HCT116 (cell line): ENCODE measurements at places on chromosomes 2 and 18. TPM values are rescaled to one million over a fixed set of nuclear protein-coding genes. Genes with fewer than 3 reads are reported as not detected.

DNA sequence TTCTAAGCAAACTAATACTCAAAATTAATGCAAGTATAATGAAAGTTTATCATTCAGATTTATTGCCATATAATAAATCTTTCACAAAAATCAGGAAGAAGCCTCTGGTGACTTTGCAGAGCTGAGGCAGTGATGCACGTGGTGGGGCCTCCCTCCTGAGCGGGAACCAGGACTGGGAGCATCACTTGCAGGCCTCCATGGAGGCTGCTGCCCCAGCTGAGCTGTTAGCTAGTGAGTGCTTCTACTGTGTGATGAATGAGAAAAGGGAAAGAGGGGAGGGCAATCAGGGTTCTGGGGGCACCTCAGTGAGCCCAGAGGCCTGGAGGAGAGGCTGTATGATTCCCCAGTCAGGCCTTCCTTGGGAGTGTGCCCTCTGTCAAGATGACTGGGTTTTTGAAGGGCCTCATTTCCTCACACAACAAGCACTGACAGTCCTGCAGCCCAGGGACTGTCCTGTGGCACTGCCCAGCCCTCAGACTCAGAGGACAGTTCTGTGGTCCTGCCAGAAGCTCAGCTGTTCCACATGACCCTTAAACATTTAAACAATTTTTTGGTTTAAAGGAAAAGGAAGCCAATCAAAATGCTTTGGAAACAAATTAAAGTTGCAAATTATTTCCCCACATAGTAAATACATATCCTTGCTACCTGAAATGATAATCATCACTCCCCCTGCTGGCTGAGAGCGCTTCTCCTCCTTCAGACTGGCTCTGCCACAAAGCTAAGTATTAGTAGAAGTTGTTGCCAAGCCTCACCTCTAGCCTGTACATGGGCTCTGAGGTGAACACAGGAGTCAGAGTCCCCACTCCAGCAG lies 90.9 kb upstream of the SMAD7 start:
- no peaks in the 10 kb centered on the region for H3K36me3 ChIP-seq
- no peaks in the 10 kb centered on the region for H3K27me3 ChIP-seq
- H3K4me1 ChIP-seq = no peaks in the 10 kb centered on the region
- H3K4me3 ChIP-seq = no peak overlapping the region

DNA sequence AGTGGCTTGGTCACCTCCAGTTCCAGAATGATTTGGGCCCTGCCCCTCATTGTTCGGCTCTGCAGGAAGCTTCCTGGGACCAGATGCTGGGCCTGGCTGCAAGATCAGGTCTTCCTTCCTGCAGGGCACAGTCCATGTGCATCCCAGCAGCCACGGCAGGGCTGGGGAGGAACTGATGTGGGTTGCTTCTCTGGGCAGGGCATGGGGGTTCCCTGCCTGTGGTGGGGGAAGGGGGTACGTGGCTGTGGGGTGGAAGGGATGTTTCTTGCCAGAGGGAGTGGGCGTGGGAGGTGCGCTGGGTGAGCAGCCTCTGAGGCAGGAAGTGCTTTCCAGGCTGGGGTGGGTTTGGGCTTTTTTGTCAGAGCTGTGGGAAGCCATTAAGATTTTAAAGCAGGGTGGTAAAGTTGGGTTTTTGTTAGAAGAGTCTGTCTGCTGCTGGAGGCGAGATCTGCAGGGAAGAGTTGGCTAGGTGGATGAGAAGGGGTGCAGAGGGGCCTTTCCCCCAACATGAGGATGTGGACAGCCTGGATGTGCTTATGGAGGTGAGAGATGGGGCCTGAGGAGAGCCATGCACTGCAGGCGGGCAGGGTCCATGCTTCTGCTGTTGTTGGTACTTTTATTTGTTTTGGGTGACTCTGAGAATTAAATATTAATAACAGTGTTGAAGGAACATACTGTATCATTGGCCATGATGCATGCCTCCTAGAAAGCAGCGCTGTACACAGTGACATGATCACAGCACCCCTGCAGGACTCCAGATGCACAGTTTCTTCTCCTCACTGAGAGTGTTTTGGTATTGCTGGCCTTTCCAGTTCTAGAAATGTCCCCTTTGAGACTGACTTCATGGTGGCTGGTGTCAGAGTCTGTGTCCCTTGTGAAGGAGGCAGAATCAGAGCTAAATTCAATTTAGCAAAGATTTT lies 45.3 kb downstream of the DGKD start:
- no peaks in the 10 kb centered on the region for H3K27me3 ChIP-seq
- no peak overlapping the region for H3K4me3 ChIP-seq
- H3K4me1 ChIP-seq = no peaks in the 10 kb centered on the region
- no peak overlapping the region for H3K27ac ChIP-seq
- 0 out of 2 replicates have a peak, but pooled peaks cover 2% of the 10 kb centered on the region for H3K36me3 ChIP-seq
- DNase-seq = no peak

DNA sequence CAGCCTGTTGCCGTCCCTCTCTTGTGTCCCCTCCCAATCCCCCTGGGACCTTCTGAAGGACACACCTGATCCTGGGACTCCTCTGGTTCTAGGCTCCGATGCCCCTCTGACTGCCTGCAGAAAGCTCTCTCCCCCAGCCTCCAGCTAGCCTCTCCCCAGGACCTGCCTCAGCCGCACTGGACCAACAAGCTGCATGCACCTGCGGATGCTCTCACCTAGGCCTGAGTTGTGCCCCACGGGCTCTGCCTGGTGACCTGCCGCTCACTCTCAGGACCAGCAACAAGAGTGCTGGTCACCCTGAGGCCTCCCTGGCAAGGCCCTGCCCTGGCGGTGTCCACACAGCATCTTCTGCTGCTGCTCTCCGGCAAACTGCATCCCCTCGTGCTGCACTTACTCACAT lies 63.0 kb downstream of the EIPR1 start:
- H3K4me3 ChIP-seq = no peak overlapping the region
- no peaks in the 10 kb centered on the region for H3K4me1 ChIP-seq
- no peak for DNase-seq

COL5A2 gene
- 2.3 TPM for total RNA-seq

DNA sequence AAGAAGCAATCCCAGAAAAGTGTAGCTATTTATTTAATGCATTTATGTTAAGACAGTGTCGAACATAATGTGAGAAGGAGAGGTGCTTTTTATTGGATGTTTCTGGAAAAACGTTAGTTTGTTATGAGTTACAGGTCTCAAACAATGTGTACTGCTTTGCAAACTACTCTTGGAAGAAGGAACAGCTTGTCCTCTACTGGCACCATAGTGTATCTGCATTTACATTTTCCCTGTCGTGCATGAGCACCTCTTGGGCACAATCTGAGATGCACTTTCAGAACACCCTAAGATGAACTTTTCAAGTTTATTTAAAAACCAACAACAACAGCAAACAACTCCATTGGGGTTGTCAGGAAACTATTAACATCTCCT lies 22.8 kb downstream of the CCNYL1 start:
- peak; percentile 21 for DNase-seq
- H3K4me3 ChIP-seq = no peak overlapping the region
- no peaks in the 10 kb centered on the region for H3K27me3 ChIP-seq
- H3K27ac ChIP-seq = no peak overlapping the region

GRCh38 chr18:44732238-44732563 lies 51.5 kb downstream of the SETBP1 start:
- H3K4me3 ChIP-seq = no peak overlapping the region
- no peaks in the 10 kb centered on the region for H3K27me3 ChIP-seq
- no peak for DNase-seq
- H3K4me1 ChIP-seq = no peaks in the 10 kb centered on the region

DNA sequence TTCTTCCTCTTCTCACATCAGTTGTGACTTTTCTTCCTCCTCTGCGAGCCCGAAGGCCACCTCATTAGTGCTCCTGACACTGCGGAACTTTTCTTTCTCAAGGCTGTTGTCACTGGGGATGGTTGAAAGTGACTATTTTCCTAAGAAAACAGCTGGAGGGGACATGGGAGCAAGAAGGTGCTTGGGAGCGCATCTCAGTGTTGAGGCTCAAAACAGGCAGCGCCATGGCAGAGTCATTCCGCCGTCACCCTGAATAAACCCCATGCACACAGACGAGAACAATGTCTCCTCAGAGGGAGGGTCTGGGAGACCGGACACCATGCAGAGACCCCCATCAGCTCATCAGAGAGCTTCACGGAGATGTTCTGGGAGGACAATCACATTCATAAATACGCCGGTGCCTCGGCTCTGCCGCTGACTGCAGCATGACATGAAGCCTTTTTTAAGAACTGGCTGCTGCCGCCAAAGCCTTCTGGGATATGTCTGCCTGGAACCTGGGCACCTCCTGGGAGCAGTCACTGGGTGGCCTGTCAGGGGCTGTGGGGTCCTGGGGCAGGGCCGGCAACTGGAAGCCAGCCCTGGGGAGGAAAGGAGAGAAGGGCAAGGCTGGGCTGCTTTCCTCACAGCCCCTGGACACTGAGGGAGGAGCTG lies 19.2 kb downstream of the ATOH8 start:
- peak overlapping the region; percentile 33 for H3K4me3 ChIP-seq
- DNase-seq = no peak
- peaks cover 51% of the 10 kb centered on the region for H3K4me1 ChIP-seq
- no peaks in the 10 kb centered on the region for H3K36me3 ChIP-seq
- H3K27ac ChIP-seq = peak overlapping the region; percentile 55
- H3K27me3 ChIP-seq = peaks cover 18% of the 10 kb centered on the region; the same call in 1 of the 2 replicates

- no peak overlapping the region for H3K4me3 ChIP-seq
- H3K4me1 ChIP-seq = no peaks in the 10 kb centered on the region
- peak; percentile 3 for DNase-seq
- H3K27me3 ChIP-seq = no peaks in the 10 kb centered on the region
- H3K36me3 ChIP-seq = no peaks in the 10 kb centered on the region
These were observed 417.1 kb upstream of the CDH2 start for GRCh38 chr18:28594034-28594433.

TDRD15 gene
- not detected for total RNA-seq

- no peaks in the 10 kb centered on the region for H3K36me3 ChIP-seq
- H3K4me3 ChIP-seq = no peak overlapping the region
- H3K27ac ChIP-seq = no peak overlapping the region
- no peaks in the 10 kb centered on the region for H3K27me3 ChIP-seq
- no peaks in the 10 kb centered on the region for H3K4me1 ChIP-seq
These were observed 157.1 kb downstream of the BAZ2B start for GRCh38 chr2:159459279-159459678.

DNA sequence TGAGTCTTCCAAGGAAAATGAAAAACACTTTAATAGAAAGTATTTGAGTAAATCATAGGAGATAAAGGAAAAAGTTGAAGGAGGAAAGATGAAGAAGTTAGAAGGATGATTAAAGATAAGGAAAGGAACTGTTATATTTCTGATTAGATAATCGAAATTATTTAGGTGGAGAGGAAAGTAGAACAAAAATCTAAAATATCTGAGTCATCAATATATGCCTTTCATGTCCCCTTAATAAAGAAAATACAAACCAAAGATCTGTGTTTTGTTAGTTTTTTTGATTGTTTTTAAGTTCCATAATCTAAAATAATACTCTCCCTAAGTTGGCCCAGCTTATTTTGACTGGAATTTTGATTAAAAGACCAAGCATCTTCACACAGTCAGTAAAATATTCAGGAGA lies 412.9 kb upstream of the DDX18 start:
- H3K27ac ChIP-seq = no peak overlapping the region
- no peak overlapping the region for H3K4me3 ChIP-seq
- no peaks in the 10 kb centered on the region for H3K4me1 ChIP-seq
- H3K27me3 ChIP-seq = no peaks in the 10 kb centered on the region

GCKR gene
- not detected for total RNA-seq

DNA sequence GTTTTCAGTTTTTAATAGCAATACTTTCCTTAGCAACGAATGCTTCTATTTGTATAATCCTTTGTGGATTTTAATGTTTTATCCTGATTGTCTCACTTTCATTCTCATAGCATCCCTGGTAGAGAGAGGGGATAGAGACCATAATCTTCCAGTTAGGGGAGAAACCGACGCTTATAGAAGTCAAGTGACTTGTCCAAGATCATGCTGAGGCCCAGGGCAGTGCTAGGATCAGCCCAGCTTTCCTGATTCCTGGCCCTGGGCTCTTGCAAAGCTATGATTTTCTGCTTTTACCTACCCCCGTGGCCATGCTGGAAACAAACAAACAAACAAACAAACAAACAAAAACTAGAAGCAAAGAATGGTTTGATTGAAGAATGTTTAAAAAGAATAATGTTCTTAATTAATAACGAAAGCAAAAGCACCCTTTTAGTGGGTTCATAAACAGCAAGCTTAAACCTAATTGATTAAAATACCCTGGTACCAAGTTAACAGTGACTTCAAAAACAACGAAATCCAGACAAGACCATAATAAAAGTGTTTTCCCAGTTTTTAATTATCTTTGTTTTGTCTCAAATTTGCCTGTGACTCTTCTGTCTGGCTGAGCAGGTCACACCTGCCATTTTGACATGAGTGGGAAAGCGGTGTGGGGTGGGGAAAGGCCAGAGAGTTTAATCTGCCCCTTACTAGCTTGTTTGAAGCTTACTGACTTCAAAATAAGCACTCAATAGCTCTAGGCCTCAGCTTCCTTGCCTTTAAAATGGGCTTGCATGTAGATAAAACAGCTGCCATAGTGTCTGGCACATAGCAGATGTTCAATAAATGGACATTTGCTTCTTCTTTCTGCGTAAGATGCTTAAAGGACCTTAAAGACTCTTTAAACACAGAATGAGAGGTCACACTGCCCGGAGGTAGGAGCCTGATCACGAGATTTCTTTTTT lies 116.6 kb upstream of the MYCN start:
- H3K27ac ChIP-seq = no peak overlapping the region

GRCh38 chr2:71333619-71334018 lies 2.0 kb downstream of the ZNF638 start:
- no peak for DNase-seq
- no peaks in the 10 kb centered on the region for H3K36me3 ChIP-seq
- H3K27me3 ChIP-seq = no peaks in the 10 kb centered on the region
- H3K4me3 ChIP-seq = no peak overlapping the region

DNA sequence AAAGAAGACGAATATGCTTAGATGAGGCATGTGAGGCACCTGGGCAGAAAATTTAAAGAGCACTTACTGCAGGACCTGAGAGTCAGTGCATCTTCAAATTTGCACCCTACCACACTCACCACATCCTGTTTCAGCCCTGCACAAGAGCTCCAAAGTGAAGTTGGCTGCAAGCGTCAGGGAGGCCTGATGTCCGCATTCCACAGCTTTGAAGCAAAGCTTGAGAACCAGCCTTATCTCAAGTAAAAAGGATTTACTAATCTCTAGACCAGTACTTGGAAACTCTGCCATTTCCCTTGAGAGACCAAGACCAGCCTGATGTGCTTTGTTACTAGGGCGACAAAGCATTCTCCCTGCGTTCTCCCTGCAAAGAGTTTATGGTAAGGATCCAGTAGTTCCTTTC lies 3.4 kb upstream of the ASNSD1 start:
- no peak for DNase-seq
- no peaks in the 10 kb centered on the region for H3K36me3 ChIP-seq
- H3K4me1 ChIP-seq = no peaks in the 10 kb centered on the region; the same call in 1 of the 2 replicates
- H3K27ac ChIP-seq = no peak overlapping the region

DNA sequence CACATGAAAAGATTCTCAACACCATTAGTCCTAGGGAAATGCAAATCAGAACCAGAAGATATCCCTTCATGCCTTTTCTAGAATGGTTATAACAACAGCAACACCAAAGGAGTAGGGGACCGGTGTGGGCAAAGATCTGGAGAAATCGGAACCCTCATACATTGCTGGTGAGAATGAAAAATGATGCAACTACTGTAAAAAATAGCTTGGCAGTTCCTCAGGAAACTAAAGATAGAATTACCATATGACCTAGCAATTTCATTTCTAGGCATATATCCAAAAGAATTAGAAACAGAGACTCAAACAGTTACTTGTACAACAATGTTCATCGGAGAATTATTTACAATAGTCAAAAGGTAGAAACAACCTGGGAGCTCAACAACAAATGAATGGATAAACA lies 29.2 kb upstream of the CDH7 start:
- no peaks in the 10 kb centered on the region for H3K4me1 ChIP-seq
- DNase-seq = no peak
- no peaks in the 10 kb centered on the region for H3K27me3 ChIP-seq
- H3K27ac ChIP-seq = no peak overlapping the region
- no peaks in the 10 kb centered on the region for H3K36me3 ChIP-seq
